M059J (cell line): ENCODE measurements at places on chromosomes 2 and 18.

- peak; percentile 73 for DNase-seq
Measured at GRCh38 chr2:121944072-121944831, 188.8 kb downstream of the TSN start.

DNA sequence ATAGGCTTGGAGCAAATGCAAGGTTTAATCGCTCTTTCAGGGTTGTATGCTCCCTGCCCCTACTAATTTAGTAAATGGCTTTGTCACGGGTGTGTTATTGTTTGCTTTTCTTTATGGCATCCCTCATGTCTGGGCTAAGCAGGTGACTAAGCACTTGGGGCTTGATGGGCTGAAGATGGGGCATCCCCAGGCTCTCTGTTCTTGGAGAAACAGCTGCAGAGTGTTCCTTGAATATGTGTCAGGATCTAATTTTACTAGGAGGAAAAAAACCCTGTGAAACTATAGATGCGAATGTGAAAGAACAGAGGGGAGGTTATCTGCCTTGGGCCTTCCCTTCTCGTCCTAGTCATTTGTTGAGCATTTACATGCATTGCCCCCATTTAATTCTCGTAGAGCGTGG, 94.7 kb upstream of the TAF1B start:
- no peak for DNase-seq

- DNase-seq, result no peak
Measured at GRCh38 chr2:240422658-240423329, 12.7 kb upstream of the GPC1 start.

DNA sequence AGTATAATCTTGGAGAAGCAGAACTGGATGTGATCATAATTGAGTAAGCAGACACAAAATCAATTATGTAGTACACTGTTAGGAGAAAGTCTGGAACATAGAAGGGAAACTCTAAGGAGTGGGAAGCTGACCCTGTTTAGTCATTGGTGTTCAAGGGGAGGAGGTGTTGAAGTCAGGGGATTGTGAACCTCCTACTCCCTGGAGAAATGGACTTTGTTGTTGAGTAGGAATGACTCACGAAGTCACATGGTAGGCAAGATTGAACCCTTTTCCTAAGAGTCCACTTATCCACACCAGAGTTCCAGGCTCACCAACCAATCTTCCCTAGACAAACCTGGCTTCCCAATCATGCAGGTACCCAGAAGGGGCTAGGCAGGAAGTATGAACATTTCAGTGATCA, 81.0 kb upstream of the BCL11A start:
- DNase-seq, result no peak

DNA sequence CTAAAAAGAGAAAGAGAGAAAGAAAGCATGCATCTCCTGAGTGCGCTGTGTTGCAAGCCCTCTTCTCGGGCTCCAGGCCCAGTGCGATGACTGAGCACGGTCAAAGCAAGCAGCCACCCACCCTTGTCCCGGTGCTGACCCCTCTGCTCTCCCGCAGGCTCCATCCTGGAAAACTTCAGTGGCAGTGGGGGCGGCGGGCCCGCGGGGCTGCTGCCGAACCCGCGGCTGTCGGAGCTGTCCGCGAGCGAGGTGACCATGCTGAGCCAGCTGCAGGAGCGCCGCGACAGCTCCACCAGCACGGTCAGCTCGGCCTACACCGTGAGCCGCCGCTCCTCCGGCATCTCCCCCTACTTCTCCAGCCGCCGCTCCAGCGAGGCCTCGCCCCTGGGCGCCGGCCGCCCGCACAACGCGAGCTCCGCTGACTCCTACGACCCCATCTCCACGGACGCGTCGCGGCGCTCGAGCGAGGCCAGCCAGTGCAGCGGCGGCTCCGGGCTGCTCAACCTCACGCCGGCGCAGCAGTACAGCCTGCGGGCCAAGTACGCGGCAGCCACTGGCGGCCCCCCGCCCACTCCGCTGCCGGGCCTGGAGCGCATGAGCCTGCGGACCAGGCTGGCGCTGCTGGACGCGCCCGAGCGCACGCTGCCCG, 252.5 kb downstream of the GLI2 start:
- DNase-seq, result no peak

DNA sequence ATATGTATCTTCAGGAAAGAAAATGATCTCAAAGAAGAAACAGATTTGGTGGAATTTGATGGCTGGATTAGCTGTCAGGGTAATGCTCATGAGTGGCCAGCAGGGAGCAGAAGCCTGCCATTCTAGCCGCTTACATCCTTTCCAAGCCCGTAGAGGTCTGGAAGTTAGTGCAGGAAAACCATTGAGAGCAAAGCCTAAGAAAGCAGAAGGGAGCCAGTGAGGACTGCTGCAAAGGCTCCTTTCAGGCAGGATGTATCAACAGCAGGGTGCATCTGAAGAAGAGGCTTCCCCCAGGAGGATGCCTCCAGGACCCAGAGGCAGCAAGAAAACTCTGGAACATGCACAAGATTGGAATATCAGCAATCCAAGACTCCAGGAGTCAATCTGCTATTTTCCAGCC, 22.9 kb upstream of the LBH start:
- DNase-seq, result peak; percentile 66

DNA sequence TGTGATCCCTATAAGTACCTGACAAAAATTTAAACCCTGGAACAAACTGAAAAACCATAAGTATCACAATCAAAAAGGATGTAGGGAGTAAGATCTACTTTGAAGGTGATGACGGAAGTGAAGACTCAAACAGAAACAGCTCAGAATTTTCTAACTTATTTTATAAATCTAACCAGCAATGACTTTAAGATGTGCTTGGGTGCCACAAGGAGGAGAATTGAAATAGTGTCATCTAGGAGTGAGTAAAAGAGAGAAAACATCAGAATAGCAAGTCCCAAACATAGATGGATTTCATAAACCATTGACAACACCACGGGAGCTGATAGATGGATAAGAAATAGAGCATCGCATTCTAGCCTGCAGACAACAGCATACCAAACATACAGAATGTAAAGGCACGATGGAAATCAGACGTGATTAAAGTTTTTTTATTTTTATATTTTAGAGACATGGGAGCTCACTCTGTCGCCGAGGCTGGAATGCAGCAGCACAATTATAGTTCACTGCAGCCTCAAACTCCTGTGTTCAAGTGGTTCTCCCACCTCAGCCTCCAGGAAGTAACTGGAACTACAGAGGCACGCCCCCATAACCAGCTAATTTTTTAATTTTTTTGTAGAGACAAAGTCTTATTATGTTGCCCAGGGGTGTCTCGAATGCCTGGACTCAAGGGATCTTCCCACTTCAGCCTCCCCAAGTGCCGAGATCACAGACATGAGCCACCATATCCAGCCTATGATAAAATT, 36.9 kb downstream of the MAP3K19 start:
- no peak for DNase-seq

DNA sequence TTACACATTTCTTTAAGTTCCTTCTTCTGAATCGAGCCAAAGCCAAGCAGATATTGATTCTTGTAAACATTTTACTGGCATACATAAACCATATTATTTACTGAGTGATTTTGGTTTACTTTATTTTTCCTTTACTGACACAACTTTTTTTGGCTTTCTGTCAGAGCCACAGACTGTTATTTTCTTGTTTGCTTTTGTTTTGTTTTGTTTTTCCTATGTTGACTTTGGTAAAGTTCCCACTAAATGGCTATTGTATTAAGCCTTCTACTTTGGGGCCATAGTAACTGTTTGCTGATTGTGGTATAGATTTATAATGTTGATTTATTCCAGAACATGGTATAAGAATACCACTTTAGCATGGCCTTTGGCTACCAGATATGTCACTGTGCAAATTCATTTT, 419.4 kb downstream of the DCDC2C start:
- no peak for DNase-seq

GRCh38 chr18:79826966-79827365, 29.2 kb downstream of the KCNG2 start:
- DNase-seq, result no peak

- DNase-seq, result no peak
Measured at GRCh38 chr2:26850505-26850904, 2.6 kb downstream of the DPYSL5 start.

DNA sequence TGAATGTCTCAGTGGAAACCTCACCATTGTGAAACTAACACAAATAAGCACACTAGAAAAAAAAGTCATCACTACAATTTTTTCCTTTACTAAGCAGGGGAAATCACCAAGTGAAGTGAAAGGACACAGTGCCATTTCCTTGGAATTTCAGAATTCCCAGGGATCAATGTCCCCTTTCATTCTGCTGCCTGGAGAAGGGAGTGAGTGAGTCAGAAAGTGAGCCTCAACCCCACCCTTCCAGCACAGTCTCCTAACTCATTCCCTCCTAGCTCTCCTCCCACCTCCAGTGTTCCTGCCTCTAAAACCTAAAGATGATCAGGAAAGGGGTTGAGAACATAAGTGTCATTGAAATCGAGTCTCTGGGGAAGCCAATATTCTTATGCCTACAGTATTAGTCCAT, 608.5 kb downstream of the RNF144A start:
- no peak for DNase-seq

DNA sequence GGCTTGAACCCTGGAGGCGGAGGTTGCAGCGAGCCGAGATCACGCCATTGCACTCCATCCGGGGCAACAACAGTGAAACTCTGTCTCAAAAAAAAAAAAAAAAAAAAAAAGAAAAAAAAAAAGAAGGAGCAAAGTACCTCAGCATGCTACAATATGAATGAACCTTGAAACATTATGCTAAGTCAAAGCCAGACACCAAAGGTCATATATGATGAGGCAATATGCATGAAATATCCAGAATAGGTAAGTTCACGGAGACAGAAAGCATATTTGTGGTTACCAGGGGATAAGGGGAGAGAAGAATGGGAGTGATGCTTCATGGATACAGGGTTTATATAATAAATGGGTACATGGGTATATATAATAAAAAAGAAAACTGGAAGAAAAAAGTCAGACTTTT, 93.3 kb downstream of the PRELID3A start:
- no peak for DNase-seq

- DNase-seq, result no peak
Measured at GRCh38 chr18:35610089-35610488, 28.5 kb downstream of the GALNT1 start.

DNA sequence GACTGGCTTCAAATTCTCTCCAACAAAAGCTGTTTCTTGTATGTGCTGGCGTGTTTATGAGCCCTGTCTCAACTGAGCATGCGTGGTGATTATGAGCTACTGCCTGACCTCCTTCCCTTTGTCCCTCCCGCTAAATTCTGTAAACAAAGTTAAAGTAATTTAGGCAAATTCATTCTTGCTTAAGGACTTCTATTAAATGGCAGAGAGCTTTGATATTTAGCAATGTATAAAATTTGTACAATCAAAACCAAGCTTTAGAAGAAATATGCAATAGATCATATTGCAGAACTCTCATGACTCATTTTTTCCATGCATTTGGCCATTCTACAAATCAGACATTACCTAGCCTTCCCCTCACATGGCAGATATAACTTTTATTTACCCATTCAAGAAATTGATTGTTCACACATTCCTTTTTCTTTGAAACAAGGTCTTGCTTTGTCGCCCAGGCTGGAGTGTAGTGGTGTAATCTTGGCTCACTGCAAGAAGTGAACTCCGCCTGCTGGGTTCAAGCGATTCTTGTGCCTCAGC, 18.2 kb downstream of the IGFBP2 start:
- DNase-seq, result peak; percentile 24

- no peak for DNase-seq
Measured at GRCh38 chr2:28134857-28135256, 244.3 kb downstream of the BABAM2 start.

DNA sequence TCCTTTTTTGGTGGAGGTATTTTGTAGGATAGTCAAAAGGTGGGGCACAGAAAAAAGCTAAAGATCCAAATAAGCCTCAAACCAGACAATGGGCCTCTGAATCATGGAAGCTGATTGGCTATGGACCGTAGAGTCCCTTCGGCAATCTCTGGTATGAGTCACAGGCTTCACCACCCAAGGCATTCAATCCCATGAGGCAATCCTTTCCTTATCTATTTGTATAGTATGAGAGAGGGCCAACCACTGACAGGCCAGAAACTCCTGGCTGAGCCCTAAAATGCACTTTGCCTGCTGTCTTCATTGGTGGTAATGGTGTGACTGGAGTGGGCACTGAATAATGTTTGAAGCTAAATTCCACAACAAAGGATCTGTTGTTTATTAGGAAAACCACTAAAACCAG, 38.7 kb upstream of the MEX3C start:
- peak; percentile 85 for DNase-seq

- no peak for DNase-seq
Measured at GRCh38 chr2:6352906-6353515, 512.7 kb downstream of the CMPK2 start.

GRCh38 chr2:154740361-154740760, 41.9 kb downstream of the KCNJ3 start:
- DNase-seq, result no peak
